ENCODE measurements at places on chromosomes 4 and X.

GRCh38 chrX:20571611-20572010 lies 304.9 kb upstream of the RPS6KA3 start:
- DNase-seq = no peak

- DNase-seq = no peak
Measured at GRCh38 chrX:48613502-48614160, 16.3 kb downstream of the WDR13 start.

DNA sequence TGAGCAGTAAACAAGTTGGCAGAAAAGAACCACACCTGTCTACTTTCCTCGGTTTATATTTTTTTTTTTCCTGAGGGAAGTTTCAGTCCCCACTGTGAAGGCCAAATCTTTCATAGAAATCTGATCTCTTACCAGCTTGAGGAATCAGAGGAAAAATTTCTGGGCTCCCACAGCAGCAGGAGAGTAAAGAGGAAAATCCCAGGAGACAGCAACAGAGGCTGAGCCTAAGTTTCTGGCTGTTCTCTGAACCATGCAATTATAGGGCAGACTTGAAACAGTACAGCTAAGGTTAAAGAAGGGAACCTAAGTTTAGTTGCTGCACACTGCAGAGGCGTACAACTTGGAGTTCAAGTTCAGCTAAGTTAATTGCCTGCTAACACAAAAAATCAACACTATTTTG lies 1090.9 kb upstream of the INTU start:
- no peak for DNase-seq

- DNase-seq = no peak
Measured at GRCh38 chrX:40581336-40581920, 658 bp downstream of the ATP6AP2 start.

DNA sequence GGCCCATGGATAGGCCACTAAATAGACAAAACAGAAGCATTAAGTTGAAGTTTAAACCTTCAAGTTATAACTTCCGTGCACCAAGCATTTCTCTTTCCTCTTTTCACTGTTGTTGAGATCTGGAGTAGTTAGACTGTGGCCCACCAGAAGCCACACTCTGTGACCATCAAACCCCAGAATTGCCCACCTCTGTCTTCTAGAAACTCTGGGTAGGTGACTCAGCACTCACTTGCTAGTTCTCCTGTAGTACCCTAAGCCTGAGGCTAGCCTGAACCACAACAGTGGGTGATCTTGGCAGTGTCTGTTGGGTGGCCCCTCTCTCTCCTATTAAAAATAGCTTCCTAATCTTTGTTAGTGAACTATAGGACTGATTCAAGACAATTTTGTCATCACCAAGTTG lies 24.6 kb upstream of the CD40LG start:
- DNase-seq = no peak

DNA sequence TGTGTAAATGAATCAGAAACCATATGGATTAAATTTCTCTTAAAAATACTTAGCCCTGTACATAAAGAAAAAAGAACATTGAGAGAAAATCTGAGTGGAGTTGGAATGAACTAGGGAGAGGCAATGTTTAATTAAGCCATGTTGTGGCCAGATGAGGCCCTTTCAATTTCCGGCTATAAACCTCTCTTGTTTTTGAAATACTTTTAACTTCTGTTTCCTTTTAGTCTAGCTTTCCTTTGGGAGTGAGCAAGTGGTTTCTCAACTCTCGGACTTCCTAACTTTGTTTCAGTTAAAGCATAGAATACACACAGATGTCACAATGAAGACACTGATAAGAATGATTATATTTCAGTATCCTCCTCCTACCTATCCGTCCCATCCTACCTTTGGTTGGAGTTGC lies 197.2 kb downstream of the ARHGAP24 start:
- no peak for DNase-seq

GRCh38 chr4:102036016-102036415 lies 245.5 kb downstream of the BANK1 start:
- DNase-seq = no peak

DNA sequence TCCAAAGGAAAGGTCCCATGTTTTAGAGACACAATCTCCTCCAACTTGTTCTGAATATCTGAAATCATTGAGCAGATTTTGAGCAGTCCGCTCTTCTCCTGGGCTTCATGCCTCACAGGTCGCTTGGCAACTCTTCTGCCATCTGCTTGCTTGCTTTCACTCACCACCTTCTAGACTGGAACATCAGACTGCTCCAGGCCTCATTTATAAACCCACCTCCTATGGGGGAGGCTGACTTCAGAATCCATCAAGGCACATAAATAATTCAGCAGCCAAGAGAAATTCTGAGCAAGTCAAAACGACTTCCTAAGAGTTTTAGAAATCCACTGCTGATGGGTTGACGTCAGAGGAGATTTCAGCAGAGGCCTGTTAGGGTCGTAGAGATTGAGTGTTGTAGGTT lies 64.1 kb downstream of the FAM184B start:
- peak; percentile 62 for DNase-seq

GRCh38 chrX:72349190-72349589 lies 43.5 kb upstream of the CITED1 start:
- DNase-seq = no peak

DNA sequence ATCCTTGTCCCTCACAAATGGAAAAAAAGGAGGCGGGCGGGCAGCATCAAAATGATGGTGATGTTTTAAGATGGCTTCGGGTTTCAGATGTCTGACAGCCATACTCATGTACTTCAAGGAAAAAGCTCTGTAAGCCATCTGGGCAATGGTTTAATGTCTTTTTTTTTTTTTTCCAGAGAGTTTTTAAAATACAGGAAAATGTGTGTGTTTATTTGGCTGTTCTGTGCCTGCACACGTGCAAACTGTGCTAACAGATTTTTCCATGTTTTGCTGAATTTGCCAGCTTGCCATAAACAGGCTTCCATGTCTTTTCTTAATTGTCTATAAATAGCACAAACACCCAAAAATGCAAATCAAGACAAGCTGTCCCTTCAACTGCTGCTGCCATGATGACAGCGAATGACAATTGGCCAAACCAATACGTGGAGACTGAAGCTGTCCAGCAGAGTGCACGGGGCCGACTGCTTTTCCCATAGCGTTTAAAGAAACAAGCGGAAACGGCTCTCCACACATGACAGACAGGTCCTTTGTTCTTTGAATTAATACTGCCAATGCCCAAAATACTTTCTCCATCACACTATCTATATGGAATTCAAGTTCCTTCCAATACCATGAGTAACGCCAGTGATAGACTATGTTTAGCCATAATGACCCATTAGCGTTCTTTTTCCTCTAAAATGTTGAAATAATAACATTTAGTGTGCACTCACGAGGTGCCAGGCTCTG lies 35.7 kb downstream of the AFAP1 start:
- DNase-seq = no peak

GRCh38 chr4:186676531-186677161 lies 47.0 kb downstream of the FAT1 start:
- DNase-seq = no peak

All from dorsolateral prefrontal cortex (tissue), 122 donors.